ENCODE measurements at places on chromosomes 12 and 14.

DNA sequence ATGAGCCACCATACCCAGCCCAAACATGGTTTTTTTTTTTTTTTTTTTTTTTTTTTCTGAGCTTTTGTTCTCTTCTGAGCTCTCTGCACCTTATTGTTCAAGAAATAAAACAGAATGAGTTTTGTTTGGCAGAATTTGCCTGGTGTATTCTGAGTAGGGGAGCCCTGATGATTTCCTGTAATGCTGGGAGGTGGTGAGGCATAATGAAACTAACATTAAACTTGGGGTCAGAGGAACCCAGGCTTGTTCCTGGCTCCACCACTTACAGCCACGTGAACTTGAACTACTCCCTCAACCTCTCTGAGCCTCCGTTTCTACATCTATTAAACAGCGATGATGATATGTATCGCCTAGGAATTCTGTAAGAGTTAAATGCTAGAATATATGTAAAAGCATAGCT, 276.3 kb upstream of the CRY1 start:
- no peak for DNase-seq

- no peak for DNase-seq
These were observed 21.5 kb downstream of the ANAPC5 start for GRCh38 chr12:121330692-121331091.

DNA sequence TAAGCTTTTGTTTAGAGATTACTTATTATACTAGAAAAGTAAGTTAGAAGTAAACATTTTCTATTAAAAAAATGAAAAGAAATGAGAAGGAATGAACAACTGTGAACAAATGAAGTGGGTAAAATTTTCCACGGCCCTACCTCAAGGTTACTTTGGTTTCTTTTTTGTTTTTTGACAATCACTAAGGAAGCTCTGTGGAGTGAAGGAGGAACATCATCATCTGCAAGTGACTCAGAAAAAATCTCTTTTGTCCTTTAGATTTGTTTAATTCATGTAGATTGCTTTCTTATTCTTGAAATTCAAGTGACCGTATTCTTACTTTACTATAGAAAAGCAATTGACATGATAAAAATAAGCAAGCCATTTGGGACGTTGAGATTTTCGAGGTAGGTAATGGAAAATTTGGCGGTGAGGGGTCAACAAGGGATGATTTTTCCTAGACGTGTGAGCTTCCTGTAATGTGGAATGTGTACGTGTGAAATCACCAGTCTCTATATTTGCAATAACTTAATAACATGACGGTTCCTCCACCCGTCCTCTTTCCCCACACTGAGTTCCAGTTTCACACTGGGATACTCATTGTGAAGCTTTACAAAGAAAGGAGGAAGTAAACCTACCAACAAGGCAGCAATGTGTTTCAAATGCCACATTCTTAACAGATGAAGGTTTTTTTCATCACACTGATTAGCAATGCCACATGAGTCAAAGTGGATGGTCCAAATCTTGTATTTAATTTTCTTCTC, 62.3 kb upstream of the EGLN3 start:
- no peak for DNase-seq

- no peak for DNase-seq
These were observed 275.9 kb downstream of the TMEM132C start for GRCh38 chr12:128542844-128543243.

DNA sequence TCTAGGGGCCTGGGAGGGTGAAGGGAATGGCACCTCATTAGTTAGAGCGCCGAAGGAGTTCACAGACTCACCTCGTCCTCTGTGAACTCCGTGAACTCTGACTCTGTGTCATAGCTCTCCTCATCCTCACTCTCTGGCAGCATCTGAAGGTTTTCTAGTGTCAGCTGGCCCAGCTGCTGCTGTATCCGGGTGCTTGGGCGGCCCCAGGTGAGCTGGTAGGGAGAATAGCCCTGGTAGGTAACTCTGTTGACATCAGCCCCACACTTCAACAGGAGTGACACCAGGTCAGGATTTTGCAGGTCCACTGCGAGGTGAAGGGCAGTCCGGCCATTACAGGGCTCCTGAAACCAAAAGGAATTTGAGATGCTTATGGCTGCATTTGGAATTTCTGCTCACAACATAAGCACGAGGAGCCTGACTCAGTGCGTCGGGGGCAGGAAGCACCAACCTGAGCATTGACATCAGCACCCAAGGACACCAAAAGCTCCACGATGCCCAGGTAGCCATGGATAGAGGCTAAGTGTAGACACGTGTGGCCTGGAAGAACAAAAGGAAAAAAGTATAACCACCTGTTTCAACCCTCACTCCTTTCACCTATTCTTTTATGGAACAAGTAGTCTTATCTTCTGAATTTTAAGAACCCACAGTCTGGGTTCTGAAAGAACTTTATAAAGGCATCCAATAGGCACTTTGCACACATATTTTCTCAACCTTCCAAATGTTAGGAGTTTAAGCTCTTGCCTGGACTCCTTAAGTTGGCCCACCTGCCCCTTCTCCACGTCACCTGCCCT, 2.0 kb downstream of the NFKBIA start:
- DNase-seq = no peak

DNA sequence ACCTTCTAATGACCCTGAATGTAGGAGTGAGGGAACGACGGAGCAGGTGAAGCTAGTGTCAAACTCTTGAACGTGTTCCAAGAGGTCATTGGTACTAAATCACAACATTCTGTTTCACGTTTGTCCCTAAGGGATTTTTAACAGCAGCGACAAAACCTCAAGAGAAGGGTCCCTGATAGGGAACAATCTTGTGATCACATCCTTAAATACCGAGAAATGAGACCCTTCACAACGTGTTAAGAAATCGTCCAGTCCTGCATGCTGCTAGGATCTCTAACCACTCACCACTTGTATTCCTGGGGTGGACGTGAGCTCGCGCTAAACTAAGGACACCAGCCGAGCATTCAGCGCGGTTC, 134.1 kb upstream of the KRAS start:
- DNase-seq = no peak

DNA sequence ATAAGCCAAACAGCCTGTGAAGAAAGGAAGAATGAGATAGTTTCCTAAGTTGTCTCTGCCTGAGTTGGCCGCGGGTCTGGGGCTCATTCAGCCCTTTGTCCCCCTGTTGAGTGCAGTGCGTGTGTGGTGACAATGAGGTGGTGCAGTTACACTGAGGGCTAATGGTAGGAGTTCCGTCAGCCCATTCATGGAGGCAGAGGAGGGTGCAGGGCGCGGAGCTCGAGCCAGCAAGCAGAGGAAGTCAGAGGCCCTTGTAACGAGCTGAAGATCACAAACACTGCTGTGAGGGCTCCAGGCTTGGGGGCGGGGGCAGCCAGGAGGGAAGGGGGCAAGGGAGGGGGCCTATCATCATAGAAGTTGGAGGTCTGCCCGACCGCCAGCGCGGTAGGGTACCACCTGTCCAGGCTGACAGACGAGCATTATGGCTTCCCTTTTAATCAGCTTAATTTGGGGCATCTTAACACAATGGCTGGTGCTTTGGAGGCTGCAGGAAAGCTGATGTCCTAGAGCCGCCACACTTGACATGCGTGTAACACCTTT, 20.5 kb downstream of the CCND2 start:
- DNase-seq = no peak

DNA sequence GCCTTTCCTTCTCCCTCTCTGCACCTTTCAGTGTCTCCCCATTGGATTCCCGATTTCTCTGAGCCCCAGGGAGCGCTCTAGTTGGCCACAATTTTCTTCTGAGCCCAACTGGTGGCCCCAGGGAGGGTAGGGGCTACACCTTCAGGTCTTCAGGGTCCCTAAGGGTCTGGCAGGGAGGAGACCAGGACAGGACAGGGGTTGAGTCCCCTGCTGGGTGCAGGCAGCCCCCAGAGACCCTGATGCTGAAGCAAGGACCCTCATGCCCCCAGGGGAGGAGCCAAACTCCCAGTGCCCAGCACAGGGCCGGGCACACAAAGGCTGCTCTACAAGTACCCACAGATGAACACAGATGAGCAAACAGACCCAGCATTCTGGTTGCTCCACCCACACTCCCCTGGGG, 12.7 kb downstream of the FOXN4 start:
- no peak for DNase-seq

DNA sequence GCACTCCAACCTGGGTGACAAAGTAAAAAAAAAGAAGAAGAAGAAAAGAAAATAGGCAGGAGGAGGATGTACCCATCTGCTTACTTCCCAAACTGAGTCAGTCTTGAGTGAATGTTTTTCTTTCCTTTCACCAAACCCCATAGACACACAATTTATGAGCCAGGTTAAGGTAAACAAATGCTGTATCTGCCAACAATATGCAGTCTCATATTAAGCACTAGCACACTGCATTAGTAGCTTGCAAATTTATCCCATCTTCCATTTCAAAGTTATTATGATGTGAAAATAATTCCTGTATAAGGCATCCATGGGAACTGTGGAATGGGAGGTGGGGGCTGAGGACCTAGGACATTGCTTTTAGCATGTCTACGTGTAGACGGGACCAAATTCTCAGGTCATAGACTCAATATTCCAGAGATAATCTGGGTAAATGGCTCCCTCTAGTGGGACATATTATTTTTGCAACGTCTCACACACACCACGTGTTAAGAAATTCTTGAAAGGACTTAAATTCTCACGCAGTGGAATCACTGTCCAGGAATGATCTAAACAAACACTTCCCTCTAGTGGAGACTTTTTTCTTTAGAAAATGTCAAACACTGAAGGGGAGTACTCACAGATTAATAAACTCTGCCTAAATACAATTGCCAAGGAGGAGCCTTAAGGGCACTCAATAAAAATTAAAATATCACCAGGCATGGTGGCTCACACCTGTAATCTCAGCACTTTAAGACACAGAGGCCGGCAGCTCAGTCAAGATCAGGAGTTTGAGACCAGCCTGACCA, 17.1 kb upstream of the OR10P1 start:
- peak; percentile 84 for DNase-seq

- no peak for DNase-seq
These were observed 1.3 kb upstream of the MDM2 start for GRCh38 chr12:68806488-68807237.

DNA sequence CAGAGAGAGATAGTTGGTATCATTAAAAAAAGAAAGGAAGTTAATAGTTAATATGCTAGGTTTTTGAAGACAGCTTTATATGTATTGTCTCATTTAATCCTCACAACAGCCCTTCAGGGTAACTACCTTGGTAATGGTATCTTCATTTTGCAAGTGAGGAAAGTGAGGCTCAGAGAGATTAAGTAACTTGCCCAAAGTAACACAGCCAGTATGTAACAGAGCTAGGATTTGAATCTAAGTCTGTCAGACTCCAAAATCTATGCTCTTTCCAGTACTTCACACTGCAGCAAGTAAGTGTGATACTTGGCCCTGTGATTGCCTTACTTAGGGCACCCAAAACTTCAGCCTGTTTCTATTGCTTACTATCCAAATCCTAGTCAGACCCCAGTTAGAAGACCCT, 7.0 kb downstream of the SRP54 start:
- DNase-seq = no peak

GRCh38 chr14:65783576-65783975, 371.0 kb downstream of the FUT8 start:
- DNase-seq = no peak

GRCh38 chr12:103392722-103393121, 103.0 kb downstream of the C12orf42 start:
- DNase-seq = no peak

GRCh38 chr12:60100160-60100559, 504.3 kb downstream of the SLC16A7 start:
- DNase-seq = no peak

GRCh38 chr12:749751-750270, 2.6 kb upstream of the WNK1 start:
- DNase-seq = no peak

GRCh38 chr14:88559852-88560251, 3.0 kb upstream of the ZC3H14 start:
- DNase-seq = peak; percentile 71

DNA sequence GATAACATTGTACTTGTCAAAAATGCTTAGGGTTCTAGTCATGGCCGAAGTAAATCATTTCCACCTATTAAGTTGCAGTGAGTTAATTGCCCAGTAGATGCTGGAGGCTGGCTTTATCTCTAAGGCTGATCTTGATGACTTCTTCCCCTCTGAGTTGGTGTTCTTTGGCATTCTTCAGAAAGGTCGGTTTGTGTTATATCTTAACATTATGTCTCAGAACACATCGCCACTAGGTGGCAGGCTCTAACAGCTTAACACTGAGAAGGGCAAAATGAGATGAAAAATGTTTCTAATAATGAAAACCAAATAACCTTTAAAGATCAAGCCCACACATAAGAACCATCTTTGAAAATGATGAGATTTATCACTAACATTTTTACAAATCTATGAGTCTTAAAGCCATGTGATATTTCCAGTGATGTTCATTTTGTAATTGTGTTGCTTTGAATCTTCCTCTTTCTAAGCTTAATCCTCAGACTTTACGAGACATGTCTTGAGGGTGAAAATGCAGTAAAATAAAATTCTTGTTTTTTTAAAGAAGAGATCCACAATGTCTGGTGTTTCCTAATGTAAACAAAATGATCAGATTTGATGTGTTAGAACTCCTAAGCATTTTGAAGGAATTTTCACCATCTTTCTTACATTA, 28.6 kb downstream of the SUDS3 start:
- DNase-seq = peak; percentile 48

GRCh38 chr12:6272300-6273204, 37.9 kb upstream of the PLEKHG6 start:
- no peak for DNase-seq

DNA sequence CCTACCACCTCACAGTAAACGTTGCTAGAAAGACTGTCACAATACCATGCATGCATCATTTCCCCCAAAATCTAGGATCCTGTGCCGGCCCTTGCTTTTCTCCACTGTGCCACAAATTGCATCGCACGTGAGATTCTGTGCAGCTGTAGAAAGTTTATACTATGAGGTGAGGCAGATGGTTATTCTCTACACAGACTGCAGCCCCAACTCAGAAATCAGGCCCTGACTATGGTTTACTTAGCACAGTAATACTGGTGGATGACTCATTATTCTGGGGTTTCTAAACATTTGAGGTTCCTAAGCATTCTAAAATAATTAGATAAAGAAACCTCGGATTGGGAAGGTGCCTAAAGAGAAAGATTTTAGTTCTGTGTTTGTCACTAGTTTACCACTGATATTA, 163.8 kb upstream of the CCDC198 start:
- no peak for DNase-seq

GRCh38 chr12:124441443-124442194, 125.8 kb downstream of the NCOR2 start:
- DNase-seq = peak; percentile 89

DNA sequence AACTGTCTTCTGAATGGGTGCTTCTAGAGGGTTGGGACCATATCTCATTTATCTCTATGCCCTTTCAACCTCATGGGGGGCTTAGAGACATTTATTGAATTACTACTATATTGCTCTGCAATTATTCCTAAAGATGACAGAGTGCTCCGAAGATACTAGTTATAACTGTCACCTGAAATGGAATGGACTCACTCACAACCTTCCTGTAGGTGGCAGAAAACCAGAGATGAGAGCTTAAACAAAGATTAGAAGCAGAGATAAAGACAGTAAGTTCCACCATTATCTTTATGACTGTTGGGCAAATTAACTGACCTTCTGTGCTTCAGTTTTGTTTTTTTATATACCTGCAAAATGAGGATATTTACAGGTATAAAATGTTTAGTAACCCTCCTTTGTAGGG, 31.5 kb upstream of the GTF2A1 start:
- DNase-seq = no peak

Data from fibroblast of gingiva (primary cell).